ENCODE measurements at places on chromosomes 16 and 17.

GRCh38 chr17:29214215-29215146 lies 32.2 kb upstream of the CRYBA1 start:
- no peak for DNase-seq

DNA sequence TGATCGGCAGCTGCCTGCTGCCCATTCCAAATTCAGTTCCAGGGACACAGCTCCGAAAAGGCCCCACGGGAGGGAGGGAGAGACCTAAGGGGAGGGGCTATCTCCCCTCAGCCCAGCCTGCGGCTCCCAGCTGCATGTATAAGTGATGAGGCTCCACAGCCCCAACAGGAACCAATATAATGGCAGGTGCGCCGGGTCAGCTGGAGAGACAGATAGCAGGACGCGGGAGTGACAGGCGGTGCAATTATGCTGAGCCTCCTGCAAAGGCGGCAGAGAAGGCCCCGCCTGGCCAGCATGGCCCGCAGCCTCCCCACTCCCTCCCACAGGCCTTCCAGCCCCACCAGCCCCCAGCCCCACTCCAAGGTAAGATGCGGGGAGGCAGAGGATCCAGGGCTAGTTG lies 8.1 kb upstream of the C1QL1 start:
- DNase-seq: no peak

DNA sequence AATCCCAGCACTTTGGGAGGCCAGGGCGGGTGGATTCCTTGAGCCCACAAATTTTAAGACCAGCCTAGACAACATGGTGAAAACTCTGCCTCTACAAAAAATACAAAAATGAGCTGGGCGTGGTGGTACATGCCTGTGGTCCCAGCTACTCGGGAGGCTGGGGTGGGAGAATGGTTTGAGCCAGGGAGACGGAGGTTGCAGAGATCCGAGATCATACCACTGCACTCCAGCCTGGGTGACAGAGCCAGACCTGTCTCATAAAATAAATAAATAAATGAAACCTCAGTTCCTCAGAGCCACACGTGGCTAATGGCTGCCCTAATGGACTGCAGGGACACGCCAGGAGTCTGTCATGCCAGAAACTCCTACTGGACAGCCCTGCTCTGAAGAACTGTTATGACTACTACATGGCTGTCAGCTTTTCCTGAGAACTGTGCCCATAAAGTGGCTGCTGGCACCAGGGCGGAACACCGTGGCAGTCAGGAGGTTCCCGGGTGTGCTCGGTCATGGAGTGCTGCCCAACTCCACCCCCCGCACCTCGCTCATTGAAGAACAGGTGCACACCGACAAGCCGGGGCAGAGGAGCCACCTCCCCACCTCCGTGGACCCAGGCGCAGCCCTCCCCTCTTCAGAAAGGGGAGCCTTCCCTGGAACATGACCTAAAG lies 4.3 kb downstream of the TMEM11 start:
- no peak for DNase-seq

GRCh38 chr16:515175-515938 lies 12.2 kb upstream of the CAPN15 start:
- DNase-seq: no peak

- no peak for DNase-seq
Observed at GRCh38 chr16:87138316-87138715, 178.9 kb downstream of the C16orf95 start.

GRCh38 chr16:58418601-58419000 lies 26.3 kb downstream of the GINS3 start:
- DNase-seq: no peak
